NCI-H2171 treated with DMSO at 0.1 percent for 48 hours (cell line): ENCODE measurements at places on chromosomes 12 and 14.

DNA sequence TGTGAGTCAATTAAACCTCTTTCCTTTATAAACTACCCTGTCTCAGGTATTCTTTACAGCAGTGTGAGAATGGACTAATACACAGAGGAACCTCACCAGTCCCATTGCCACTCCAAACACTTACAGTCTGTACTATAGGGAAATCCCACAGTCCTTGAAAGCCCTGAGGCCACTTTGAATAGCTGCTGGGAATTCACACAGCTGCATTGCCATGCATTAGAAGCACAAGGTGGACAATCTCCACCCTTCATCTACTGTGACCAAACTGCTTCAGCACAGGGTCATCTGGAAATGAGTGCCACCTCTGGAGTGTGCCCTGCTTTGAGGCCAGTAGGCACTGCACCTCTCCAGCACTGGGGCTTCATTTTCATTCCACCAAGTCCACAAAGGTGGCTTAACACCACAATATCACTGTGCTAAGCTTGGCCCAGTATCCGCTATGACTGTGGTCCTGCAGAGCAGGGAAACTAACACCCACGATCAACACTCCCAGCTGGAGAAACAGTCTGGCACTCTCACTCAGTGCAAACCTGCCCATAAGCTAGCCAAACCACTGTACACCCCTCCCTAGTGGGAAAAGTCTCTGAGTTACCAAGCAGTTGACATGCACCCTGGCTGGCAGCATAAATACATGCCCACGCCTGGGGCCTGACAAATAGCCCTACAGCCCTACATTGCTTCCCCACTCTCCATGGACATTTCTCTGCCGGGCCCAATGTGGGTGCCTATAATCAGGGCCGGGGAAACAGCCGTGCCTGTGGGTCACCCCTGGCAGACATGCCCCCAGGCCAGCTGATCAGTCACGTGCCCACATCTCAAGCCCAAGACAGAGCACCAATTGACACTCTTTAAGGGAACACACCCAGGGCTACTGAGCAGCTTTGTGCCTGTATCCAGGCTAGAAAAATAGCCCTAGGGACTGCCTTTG is 294.3 kb upstream of the MGAT4C start:
- DNase-seq, result no peak

DNA sequence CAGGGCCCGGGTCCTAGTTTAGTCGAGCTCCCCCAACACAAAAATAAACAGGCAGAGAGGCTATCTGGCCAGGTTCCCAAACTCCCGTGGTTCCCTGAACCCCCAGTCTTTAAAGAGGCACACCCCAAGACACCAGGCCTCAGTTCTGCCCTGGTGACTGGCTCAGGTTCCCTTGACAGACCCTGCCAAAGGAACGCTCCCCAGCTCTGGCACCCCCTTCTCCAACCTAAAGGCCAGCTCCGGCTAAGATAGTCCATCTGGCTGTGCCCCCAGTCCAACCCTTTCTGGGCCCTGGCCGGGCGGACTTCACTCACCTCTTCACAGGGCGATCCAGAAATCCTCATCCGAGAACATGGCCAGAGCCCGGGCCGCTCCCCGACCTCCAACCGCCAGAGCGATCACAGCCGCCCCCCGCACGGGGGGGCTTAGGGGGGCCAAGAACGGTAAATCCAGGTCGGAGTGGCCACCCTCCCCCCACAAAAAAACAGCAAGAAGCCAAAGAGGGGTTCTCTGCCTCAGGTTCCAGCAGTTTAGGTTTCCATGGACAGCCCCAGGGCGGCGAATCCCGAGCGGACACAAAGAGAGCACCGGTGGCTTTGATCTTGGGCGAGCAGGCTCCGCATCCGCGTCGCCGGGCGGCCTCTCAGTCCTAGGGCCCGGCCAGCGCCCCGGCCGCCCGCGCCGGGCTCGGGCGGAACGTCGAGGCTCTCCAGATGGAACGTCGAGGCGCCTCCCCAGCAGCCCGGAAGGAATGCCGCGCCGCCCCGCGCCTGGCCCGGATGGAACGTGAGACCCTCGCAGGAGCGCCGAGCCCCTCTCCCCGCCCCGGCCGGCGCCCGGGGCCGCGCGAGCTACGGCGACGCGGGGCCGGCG is 1.1 kb downstream of the KMT2D start:
- peak; percentile 44 for DNase-seq

GRCh38 chr14:62301911-62302310 is 539.7 kb downstream of the SNAPC1 start:
- no peak for DNase-seq

DNA sequence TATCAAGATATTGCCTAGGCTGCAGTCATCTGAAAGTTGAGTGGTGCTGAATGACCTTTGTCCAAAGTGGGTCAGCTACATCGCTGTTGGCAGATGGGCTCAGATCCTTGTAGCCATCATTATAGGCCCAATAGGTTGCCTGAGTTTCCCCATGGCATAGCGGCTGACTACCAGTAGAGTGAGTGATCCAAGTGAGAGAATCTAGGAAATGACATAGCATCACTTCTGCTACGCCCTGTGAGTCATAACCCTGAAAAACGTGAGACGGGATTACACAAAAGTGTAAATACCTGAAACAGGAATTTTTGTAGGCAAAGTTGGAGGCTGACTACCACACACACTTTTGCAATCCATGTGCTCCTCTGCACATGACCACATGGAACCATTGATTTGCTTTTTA is 273.3 kb downstream of the RPL10L start:
- DNase-seq, result no peak

DNA sequence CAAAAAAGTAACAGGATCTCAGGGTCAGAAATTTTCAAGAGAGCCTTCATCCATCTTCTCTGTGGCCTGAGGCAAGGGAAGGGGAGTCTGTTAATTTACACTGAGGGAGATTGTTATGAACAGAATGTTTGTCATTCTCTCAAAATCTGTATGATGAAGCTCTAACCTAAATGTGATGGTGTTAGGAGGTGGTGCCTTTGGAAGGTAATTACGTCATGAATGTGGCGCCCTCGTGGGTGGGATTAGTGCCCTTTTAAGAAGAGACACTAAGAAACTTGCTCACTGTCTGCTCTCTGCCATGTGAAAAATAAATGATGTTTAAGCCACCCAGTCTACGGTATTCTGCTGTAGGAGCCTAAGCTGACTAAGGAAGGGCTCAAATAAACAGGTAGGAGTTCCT is 521.6 kb downstream of the SNAPC1 start:
- DNase-seq, result no peak
